ENCODE measurements at places on chromosomes 1 and 21. TPM values are rescaled to one million over a fixed set of nuclear protein-coding genes. Genes with fewer than 3 reads are reported as not detected.

The FMO1 gene
- total RNA-seq, result 1.4 TPM

The GREM2 gene
- 18.4 TPM for total RNA-seq

The OR14K1 gene
- total RNA-seq, result not detected

The RCSD1 gene
- total RNA-seq, result 0.08 TPM

The PTGER3 gene
- total RNA-seq, result 6.7 TPM

The RCC1 gene
- 35.1 TPM for total RNA-seq

The CORT gene
- total RNA-seq, result not detected

The RAD54L gene
- 0.82 TPM for total RNA-seq

The BARHL2 gene
- total RNA-seq, result not detected
